ENCODE measurements at places on chromosomes 16 and 17.

DNA sequence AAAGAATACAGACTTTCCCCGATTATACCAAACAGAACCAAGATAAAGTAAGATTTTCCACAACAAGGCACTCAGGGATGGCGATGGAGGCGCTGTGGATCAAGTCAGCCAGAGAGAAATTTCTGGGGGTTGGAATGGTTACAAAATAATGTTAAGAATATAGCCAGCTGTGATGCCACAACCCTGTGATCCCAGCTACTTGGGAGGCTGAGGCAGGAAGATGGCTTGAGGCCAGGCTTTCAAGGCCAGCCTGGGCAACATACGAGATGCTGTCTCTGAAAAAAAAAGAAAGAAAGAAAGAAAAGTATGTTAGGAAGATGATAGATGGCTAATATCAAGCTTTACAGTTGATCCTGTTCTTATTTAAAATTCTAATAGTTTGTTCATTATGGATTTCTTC lies 10.6 kb upstream of the ALOX12 start:
- no peaks in the 10 kb centered on the region for H3K27me3 ChIP-seq
- no peak overlapping the region for H3K4me3 ChIP-seq
- DNase-seq, result no peak

DNA sequence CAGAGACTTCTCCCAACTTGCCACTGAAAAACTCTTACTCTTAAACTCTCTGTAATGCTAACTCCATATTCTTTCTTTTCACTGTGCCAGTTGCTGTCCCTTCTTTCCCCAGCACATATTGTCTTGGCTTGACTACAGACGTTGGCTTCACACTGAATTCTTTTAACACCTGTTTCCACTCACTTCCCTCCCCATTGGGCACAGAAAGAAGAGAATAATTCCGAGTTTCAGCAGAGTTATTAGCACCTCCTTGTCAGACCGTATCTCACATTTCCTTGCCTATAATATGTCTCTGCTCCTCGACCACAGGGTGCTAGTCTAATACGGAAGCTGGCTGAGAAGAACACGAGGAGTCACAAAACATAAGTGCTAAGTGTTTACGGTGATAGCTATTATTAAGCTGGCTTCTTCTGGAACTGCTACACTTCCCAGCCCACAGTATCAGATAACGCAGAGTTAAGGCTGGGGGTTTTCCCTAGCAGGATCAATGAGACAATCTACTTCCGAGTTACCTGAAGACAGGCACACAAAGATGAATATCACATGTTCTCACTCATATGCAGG lies 188.5 kb upstream of the CDH8 start:
- no peak overlapping the region for H3K27ac ChIP-seq
- no peaks in the 10 kb centered on the region for H3K4me1 ChIP-seq
- DNase-seq, result no peak
- no peaks in the 10 kb centered on the region for H3K36me3 ChIP-seq
- no peak overlapping the region for H3K4me3 ChIP-seq
- no peaks in the 10 kb centered on the region for H3K27me3 ChIP-seq

DNA sequence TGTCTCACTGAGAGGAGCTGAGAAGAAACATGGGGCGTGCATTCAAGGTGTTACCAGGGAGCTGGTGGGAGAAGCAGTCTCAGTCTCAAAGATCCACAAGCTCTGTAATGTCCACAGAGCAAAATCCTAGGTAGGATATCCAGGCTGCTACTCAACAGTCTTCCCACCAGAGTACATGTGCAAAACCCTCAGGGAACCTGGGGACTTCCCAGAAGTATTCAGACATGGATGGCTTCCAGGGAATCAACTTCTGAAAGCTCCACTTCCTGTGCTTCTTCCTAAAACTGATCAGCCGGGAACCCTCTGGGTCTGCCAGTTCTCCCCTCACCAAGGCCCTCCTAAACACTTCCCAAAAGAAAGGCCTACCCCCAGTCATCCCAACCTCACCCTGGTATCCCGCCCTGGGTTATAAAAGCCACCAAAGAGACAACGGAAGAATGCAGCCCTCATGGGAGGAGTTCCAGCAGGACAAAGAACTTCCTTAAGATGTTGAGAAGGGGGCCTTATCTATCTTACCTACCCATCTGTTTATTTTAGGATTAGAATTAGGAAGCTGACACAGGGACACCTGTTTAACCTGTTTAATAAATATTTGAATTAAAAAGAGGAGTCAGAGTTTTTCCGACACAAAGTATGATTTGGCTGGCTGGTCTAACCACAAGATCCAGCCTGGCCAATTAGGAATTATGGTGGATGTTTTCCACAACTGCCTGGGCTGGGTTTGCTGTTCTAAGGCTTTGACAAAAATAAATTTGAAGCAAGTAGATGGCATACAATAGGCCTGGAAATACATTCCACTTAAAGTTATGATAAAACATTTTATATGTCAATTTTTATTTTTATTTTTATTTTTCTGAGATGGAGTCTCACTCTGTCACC lies 37.0 kb downstream of the CUEDC1 start:
- H3K4me3 ChIP-seq, result no peak overlapping the region
- H3K36me3 ChIP-seq, result no peaks in the 10 kb centered on the region
- H3K27me3 ChIP-seq, result peaks cover 7% of the 10 kb centered on the region
- H3K27ac ChIP-seq, result no peak overlapping the region

DNA sequence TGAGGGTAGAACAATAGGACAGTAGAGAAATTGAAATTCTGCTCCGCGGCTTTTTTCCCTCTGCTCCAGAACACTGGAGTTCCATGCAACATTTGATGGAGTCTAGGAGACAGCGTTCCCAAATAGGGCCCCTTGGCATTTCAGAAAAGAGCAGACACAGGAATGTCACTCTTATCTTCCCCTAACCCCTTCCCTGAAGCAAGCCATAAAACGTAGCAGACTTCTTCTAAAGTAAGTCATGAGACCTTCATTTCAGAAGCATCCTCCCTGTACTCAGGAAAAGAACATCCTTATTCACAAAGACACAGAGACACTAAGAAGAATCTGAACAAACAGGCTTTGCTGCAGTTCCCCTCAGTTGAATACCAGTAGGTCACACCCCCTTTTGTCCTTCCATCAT lies 296.1 kb upstream of the SOX9 start:
- no peaks in the 10 kb centered on the region for H3K4me1 ChIP-seq
- no peak overlapping the region for H3K27ac ChIP-seq
- no peak overlapping the region for H3K4me3 ChIP-seq
- no peaks in the 10 kb centered on the region for H3K27me3 ChIP-seq

GRCh38 chr16:73385696-73386095 lies 337.8 kb upstream of the ZFHX3 start:
- H3K4me3 ChIP-seq, result no peak overlapping the region
- H3K36me3 ChIP-seq, result no peaks in the 10 kb centered on the region
- H3K27ac ChIP-seq, result no peak overlapping the region
- DNase-seq, result no peak

Measured in B cell (primary cell).